NT2/D1 (cell line): ENCODE measurements at places on chromosomes 13 and 19.

- no peak for DNase-seq
These were observed 13.3 kb upstream of the FGF9 start for GRCh38 chr13:21657538-21657937.

DNA sequence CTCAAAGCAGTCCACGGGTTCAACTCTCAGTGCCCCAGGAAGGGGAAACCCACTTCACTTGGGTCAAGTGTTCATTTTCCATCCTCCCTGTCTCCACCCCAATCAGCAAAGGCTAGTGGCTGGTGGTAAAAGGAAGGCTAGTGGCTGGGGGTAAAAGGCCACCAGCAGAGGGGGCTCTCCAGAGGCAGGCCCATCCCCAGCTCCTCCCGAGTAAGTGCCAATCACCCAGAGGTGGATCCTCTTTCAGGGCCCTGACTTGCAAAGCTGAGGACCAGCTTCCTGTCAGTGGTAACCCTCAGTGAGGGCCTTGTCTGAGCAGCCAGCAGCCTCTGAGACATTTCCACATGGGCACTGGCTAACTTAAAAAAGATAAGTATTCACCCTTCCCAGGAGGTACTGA is 22.0 kb upstream of the TPT1 start:
- DNase-seq = peak; percentile 40

GRCh38 chr13:109784590-109785140 is 1.7 kb downstream of the IRS2 start:
- DNase-seq = peak; percentile 49

- no peak for DNase-seq
These were observed 121.2 kb downstream of the COL4A2 start for GRCh38 chr13:110428313-110428712.

DNA sequence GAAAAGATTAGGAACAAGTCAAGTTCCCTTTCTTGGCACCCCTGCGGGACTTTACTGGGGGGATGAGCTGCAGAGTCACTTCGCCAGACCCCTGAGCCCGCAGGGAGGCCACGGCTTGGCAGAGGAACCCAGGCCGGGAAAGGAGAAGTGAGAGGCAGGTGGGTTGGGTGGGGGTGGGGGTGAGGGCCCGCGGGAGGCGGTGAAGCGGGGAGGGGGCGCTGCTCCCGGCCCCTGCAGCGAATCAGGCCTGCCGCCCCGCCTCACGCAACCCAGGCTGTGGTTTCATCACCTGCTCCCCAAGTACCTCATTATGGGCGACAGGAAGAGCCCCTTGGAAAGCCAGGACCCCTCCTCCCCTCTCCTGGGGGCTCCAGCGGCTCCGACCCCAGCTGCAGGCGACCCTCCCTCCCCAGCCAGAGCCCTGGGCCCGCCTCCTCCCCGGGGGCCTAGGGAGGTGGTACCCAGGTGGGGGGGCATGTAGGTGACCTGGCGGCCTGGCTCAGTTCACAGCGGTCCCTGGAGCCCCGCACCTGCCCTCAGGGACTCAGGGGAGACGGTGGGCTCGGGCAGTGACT is 9.5 kb downstream of the MEF2B start:
- DNase-seq = no peak

DNA sequence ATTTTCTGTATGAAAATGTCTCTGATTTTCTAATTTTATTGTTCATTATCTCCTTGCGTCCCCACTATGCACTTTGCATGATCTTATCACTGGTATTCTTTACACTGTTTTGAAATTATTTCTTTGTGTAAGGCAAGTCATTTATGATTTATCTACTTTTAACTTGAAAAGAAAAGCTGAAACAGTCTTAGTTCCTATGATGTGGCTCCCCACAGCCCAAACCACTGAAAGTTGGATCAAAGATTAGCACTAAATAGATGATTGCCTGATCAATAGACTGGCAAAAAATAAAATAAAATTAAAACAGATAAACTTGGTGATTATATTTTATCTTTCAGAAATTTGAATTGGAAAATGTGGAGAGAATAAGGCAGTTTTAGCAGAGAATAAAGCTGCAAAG is 1101.9 kb downstream of the PCDH9 start:
- no peak for DNase-seq

- DNase-seq = no peak
These were observed 10.4 kb downstream of the EPS8L1 start for GRCh38 chr19:55085923-55086715.

- DNase-seq = no peak
These were observed 5.9 kb upstream of the ZNF91 start for GRCh38 chr19:23401086-23401610.

- no peak for DNase-seq
These were observed 99.4 kb upstream of the FNDC3A start for GRCh38 chr13:48876289-48876688.

DNA sequence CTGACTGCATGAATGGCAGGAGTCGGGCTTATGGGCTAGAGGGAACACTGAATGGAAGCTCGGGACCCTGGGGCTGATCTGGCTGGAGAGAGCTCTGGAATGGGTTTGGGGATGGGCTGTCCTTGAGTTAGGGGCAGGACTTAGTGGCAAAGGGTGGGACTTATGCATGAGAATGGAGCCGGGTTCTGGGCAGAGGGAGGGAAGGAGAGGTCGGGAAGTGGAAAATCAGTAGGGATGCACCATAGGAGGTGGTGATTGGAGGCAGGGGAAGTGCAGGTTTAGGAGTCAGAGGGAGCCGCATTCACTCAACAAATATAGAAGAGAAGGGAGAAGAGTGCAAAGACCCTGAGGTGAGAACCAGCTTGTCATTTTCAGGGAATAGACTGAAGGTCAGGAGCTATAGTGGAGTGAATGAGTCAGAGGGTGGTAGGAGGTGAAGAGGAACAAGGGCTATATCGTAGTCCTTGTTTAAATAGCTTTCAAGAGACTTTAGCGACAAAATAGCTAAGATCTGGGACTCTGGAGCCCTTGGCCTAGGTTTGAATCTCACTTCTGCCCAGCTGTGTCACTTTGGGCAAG is 748 bp downstream of the RAB4B start:
- DNase-seq = no peak

DNA sequence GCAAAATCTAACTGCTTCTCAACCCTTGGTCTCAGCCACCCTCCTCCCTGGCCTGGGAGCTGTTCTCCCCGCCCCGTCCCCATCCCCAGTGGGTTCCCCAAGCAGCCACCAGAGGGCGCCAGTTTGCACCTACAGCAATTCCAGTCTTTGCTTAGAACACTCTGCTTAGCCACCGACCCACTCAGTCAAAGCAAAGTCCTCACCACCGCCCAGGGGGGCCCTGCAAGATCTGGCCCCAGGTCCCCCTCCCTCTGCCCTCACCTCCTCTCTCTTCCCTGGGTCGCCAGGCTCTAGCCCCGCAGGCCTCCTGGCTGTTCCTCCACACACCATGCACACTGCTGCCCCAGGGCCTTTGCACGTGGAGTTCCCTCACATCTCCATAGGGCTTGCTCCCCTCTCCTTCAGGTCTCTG is 12.4 kb downstream of the TMEM143 start:
- DNase-seq = peak; percentile 50

- DNase-seq = no peak
These were observed 892 bp downstream of the TRIR start for GRCh38 chr19:12733369-12734214.

- DNase-seq = no peak
These were observed 6.8 kb downstream of the GIPC3 start for GRCh38 chr19:3591876-3592613.

DNA sequence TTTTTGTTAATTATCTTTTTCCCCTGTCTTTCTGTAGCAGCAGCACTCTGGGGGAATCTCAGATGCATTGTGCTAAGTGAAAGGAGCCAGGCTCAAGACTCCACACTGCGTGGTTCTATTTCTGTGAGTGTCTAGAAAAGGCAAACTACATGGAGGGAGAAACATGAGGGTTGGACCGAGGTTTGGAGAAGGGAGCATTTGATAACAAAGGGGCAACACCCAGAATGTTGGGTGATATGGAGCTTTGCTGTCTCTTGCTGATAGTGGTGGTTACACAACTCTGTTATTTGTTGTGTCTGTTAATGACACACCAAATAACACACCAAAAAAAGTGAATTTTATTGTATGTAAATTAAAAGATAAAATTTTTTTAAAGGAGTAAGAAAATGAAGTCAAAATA is 107.8 kb downstream of the COL4A2 start:
- no peak for DNase-seq

DNA sequence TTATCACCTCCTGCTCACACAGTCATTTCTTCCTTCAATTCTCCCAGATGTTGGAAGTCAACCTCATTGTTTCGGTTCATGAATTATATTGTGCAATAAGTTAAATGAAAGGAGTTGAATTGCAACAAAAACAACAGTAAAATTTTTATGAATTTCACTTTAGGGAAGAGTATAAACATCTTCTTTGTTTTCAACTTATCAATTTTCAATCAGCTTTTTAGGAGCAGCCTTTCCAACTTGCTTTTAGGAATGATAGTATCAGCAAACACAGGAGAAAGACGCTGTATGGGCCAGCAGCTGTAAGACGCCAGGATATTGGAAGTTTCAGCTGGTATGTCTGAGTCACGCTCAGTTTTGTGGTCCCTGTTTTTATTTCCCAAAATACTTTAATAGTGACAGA is 132.5 kb upstream of the ARGLU1 start:
- no peak for DNase-seq

DNA sequence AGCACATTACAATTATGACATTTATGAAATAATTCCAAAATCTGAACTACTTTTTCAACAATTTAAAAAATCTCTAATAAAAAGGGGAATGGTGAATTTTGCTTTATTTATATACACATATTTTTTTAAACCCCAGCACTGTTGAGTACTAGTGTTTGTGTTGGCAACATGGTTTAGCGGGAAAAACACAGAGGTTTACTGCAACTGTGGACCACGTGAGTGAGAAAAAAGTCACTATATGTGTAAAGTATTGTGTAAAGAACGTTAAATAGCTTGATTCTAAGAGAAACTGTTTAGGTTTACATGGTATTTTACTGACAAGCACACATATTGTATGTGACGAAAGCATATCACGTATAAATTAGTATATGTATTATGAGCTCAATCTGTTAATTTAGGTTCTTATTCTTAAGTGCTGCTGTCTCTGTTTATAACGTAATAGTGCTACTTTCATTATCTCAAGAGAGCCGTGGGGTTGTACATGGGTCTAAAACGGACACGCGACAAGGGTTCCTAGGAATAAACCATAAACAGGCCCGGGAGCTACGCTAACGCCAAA is 617 bp downstream of the SKA3 start:
- DNase-seq = no peak

- DNase-seq = no peak
These were observed 42.6 kb downstream of the MRPL57 start for GRCh38 chr13:21219036-21219381.

GRCh38 chr13:33723365-33723764 is 94.6 kb upstream of the RFC3 start:
- no peak for DNase-seq

- no peak for DNase-seq
These were observed 32.3 kb downstream of the SYT3 start for GRCh38 chr19:50607388-50607787.

GRCh38 chr13:52405767-52406494 is at the start of gene THSD1:
Gene THSD1 (minus strand): TSS chr13:52406172. CDS start chr13:52402600, 3,572 bp downstream.
- no peak for DNase-seq

DNA sequence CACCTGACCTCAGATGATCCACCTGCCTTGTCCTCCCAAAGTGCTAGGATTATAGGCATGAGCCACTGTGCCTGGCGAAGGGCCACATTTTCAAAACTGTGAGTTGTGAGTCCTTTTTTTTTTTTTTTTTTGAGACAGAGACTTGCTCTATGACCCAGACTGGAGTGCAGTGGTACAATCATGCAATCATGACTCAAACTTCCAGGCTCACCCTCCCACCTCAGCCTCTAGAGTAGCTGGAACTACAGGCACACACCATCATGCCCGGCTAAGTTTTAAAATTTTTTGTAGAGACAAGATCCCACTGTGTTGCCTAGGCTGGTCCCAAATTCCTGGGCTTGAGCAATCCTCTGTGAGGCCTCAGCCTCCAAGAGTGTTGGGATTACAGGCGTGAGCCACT is 3.8 kb upstream of the MYPOP start:
- DNase-seq = no peak
